ENCODE measurements at places on chromosomes 4 and X. TPM values are rescaled to one million over a fixed set of nuclear protein-coding genes. Genes with fewer than 3 reads are reported as not detected.

- peak; percentile 75 for DNase-seq
Observed at GRCh38 chr4:68375667-68376559, 26.0 kb upstream of the YTHDC1 start.

- no peak for DNase-seq
Observed at GRCh38 chr4:113623274-113623894, 138.2 kb downstream of the CAMK2D start.

DNA sequence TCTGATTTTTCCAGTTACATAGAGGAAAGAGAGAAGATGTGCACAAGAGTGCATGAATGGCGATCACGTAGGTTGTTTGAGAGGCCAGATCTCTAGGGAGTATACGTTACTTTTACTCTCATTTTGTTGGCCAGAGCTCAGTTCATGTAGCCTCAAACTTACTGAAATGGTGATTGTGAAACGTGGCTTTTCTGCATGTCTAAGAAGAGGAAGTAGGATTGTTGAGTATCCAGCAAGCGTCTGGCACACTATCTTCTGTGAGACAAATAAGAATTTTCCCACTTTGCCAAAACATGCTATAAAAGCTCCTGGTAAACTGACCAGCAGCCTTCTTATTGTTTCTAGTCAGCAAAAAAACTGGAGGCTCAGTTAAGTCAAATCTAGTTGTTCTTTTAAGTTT lies 264.5 kb upstream of the EMCN start:
- DNase-seq: no peak

DNA sequence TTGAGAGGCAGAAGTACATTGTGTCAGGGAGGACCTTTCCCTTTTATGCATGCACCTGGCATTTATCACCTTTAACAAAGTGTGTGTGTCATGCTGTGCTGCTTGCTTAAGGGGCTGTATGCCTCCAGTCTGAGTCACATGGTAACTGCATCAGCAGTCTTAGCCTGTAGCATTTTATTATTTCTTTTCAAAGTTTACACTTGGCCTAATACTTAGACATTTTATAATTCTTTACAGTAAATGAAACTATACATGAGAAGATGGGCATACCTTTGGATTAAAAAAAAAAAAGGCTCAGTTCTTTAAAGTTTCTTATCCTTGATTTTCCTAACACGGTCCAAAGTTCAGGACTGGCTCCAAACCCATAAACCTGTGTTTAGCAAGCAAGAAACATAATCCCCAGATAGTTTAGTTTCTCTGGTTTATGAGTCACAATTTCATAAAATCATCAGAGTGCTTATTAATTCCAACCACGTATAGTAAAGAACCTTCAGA lies 14.6 kb downstream of the NPNT start:
- no peak for DNase-seq

GRCh38 chr4:42673082-42673425 lies 16.1 kb upstream of the ATP8A1 start:
- no peak for DNase-seq

DNA sequence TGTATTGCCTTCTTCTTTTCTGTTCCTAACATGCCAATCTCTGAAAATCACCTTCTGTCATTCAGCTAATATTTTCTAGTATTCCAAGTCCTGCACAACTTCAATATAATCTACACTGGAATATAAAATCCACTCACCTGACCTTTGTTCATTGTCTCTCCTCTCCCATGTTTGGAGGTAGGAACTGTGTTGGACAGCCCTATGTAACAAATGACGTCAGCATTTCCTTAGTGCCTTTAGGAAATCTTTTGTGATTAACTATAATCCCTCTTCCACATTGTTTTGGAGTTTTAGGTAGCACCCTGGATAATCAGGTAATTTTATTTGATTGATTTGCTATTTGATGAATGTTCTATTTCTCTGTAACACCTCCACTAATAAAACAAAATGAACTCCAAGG lies 814.8 kb upstream of the PRKX start:
- DNase-seq: no peak

- no peak for DNase-seq
Observed at GRCh38 chr4:8741513-8742226, 130.0 kb downstream of the HMX1 start.

DNA sequence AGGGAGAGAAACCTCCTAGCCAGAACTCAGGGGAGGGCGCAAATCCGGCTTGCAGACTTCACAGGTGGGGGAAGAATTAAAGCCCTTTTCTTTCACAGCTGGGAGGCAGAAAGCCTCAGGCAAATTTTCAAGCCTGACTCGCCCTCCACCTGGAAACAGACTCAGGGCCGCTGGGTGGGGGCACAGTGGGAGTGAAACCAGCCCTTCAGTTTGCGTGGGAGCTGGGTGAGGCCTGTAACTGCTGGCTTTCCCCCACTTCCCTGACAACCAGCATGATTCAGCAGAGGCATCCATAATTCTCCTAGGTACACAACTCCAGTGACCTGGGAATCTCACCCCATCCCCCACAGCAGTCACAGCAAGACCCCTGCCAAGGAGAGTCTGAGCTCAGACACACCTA lies 206.9 kb upstream of the INTU start:
- DNase-seq: no peak

DNA sequence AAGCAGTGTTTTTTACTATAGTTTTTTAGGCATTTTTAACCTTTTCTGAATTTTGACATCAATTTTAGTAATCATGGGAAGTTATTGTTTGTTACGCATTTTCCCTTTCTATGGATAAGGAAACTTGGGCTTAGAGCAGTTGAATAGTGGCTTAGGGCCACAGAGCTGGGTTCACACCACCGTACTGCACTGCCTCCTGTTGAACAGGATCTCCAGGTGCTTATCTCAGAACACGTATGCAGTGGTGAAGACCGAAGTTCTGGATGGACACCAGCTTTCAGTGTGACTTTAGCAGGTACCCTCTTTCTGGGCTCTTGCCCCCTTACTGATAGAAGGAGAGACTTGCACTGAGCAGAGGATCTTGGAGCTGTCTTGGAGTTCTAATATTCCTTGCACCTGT lies 137.6 kb downstream of the PTTG2 start:
- no peak for DNase-seq

PRKG2 gene
- 3.1 TPM for total RNA-seq

All from H7 (cell line).